ENCODE measurements at places on chromosomes 2 and 18.

DNA sequence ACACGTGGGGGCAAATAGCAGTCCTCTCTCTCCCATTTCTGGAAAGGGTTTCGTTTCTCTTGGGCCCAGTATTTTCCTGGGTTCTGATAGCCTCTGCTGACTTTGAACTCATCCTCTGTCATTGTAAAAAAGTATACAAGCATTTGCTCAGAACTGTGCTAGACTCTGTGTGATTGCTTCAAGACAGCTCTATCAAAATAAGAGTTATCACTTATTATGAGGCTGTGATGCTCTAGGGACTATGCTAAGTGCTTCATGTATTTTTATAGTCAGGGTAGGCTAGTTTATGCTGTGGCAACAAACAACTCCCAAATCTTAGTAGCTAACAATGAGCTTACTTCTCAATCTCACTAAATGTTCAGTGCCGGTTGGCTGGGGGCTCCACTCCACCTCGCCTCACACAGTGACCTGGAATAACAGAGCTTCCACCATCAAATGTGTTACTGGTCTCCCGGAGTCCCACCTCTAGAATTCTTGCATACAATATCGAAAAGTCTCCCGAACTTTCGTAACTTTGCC, 110.8 kb upstream of the CDC42EP3 start:
- no peak for DNase-seq

GRCh38 chr2:104901037-104901881, 47.3 kb downstream of the POU3F3 start:
- DNase-seq = no peak

DNA sequence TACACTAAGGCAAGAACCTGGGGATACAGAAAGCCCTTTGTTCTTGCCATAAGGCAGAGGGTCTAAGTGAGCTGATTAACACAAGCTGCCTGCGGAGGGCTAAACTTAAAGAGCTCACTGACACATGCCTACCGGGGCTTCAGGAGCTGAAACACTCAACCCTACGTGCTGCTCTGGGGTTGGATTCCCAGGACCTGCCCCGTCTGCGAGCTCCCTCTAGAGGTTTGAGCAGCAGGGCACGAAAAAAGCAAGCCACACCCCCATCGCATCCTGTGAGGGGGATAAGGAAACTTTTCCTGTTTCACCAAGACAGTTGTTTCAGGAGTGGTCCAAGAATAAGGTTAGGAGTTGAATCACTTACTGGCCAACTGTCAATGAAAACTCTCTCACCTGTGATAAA, 562.1 kb downstream of the TMX3 start:
- peak; percentile 79 for DNase-seq

DNA sequence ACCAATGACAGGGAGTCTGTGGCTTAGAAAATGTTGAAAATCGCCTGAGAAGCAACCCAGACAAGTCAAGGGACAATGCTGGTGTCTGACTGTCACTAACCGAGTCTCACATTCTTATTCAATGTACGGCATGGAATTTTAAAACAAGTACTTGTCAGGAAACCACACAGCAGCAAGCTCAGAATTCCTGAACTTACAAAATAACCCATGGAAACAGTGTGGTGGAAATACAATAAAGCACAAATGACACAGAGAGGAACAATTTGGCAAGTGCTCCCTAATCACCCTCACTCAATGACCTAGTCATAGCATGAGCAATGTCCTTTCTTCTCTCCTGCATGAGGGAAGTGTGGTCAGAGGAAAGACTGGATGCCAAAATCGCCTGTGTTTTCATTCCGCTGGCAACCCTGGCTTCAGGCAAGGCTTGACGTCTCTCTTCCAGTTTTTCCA, 154.0 kb downstream of the SATB2 start:
- no peak for DNase-seq

DNA sequence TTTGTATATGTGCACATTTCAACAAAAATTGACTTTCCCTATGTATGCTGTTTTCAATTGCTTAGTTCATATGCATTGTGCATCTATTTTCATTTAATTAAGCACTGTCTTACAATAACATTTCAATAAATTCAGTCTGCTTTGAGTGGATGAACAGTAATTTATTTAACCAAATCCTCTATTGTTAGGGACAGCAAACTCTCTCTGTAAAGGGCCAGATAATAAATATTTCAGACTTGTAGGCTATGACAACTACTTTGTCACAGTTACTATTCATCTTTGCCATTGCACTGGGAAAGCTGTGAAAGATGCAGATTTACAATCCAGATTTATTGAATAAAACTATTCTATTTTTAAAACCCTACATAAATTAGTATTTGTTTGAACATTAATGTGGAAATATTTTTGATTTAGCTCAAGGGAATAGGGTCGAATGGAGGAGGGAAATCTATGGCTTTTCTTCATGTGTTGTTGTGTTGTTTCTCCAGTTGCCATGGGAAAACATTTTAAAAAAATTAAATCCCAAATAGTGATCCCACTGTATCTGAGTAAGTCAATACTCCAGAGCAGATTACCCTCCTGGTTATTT, 14.2 kb upstream of the RAB27B start:
- no peak for DNase-seq

DNA sequence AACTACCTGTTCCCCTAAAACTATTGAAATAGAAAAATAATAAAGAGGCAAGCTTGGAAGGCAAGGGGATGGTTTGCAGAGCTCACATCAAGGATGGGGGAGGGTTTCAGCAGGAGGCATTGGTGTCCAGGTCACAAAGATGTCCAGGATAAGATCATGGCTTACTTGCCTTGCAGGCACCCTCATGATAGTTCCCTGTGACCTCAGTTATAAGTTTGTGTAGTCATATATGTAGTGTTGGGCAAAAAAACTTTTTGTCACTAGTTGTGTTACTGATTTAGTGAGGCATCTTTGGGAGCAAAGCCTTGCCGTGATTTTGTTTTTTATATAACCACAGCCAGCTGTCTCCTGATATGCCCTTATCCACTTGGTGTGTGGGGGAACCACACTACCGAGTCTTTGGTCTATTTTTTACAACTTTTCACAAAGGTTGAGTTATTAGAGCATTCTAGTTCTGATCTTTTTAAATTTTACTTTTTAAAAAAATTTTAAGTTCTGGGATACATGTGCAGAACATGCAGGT, 53.3 kb downstream of the IL1R2 start:
- DNase-seq = no peak

DNA sequence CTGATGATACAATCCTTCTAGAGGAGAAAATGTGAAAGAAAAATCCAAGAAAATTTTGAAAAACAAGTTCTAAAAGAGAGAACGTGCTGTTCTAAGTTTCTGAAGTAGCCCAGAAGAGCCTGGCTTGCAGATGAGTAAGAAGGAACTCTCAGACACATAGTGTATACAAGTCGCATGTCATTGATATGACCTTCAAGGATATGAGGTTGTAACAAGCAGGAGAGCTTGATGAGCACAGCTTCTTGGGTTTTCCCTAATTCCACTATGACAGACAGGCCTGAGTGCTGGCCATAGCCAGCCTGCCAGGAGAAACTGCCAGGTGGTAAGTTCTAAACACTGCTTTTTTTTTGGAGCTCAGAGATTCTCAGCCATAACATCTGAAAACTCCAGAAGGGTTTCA, 235.7 kb upstream of the SIX2 start:
- no peak for DNase-seq

- DNase-seq = peak; percentile 35
Measured at GRCh38 chr18:60975420-60975819, 357.8 kb upstream of the CDH20 start.

DNA sequence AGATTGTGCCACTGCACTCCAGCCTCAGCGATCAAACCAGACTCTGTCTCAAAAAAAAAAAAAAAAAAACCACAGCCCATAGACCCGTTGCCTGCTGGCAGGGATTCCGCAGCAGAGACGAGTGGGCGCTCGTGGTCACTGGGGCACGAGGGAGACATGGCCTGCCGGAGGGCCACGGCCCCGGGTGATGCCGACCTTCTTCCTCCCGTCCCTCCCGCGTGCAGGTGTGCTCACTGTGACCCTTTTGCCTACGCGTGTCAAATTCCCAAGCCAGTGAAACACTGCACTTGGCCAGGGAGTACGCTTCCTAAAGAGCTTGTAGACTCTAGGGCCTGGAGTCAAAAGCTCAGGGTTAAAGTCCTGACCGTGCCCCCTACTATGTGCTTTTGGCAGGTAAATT, 397.6 kb upstream of the MYT1L start:
- no peak for DNase-seq

DNA sequence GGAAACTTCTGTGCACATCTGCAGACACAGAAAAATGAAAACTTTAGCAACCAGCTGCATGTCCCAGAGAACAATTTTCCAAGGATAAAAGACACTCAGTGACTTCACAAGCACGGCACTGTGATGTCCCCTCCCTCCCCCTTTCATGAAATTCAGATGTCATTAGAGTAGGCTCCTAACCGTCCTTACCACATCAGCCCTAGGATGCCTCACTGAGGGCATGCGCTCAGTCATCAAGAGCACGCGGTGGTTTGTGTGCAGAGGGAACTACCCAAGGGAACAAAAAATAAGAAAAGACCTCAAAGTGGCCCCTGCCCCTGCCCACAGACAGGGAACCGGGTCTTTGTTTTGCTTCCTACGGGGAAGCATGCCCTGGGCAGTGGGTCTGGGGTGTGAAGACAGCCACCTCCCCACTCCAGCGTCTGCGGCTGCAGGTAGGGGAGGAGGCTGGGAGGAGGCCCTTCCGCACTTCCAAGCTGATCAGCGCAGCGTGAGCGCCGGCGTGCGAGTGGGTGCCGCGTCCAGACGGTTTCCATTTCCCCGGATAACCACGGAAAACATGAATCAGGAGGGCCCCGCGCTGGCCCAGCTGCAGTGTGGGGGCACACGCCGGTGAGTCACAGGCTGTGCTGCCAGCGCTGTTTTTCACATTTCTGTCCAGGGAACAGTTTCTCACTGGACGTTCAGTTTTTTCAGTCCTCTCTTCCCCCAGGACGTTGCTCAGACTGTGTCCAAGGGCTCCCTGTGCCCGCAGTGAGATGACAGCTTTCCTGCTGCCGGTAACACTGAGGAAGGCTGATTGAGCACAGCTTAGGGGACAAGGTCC, 70.6 kb downstream of the COPS8 start:
- no peak for DNase-seq

DNA sequence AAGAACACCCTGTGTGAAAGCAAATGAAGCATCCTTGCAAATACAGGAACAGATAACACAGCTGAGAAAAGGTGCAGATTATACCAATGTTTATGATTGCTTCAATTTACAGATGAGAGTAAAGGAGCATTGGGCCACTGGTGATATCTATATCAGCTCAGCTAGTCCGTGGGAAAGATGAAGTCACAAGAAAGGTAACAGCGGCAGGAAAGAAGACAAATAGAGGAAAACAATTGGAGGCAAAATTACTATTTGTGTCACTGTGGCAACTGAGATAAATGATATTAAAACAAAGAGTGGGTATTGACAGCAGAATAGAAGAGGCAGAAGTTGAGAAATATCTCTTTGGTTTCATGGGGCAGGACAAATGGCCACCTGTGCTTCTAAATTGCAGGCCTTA, 121.2 kb upstream of the CAVIN2 start:
- DNase-seq = no peak

- DNase-seq = no peak
Measured at GRCh38 chr2:234271338-234271737, 220.8 kb downstream of the SPP2 start.

GRCh38 chr2:97957432-97958183, 38.1 kb downstream of the TMEM131 start:
- DNase-seq = no peak

GRCh38 chr2:175855236-175855635, 146.8 kb downstream of the LNPK start:
- DNase-seq = no peak

- no peak for DNase-seq
Measured at GRCh38 chr2:58895857-58896256, 654.7 kb upstream of the FANCL start.

DNA sequence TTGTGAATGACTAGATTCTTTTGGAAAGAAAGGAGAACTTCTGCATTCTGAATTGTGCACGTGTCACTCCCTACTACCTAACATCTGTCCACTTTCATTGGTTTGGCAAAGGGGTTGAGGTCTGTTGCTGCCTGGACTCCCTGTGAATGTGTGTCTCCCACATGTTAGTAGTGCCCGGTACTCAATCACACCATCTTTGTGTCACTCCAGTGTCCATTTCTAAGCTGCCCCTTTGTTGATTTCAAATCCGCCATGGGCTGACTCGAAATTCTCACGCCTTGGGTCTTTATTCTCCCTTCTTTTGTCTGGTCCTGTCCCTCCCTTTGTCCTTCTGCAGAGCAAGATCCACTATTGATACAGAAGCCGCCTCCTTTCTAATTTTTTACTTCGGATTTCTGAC, 7.5 kb downstream of the DPYSL5 start:
- no peak for DNase-seq

- DNase-seq = no peak
Measured at GRCh38 chr2:205835923-205836322, 153.6 kb downstream of the NRP2 start.

DNA sequence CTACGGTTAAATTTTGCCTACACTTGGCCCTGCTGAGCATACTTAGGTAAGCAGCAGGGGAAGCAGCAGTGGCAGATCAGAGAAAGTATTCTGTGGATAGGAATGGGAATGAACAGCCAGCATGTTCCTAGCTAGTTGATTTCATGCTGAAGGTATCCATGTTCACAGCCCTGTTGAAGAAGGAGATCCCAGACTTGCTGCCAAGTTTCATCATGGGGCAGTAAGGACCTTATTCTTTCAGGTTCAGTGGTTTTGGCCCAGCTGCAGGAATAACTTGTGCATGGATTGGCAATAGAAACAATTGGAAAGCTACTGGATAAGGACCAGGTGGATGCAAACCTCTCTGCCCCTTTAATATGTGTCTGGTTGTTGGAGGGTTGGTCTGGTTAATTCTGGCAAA, 98.2 kb upstream of the TMEM178A start:
- DNase-seq = no peak

GRCh38 chr2:223884399-223884798, 47.0 kb upstream of the AP1S3 start:
- DNase-seq = no peak

DNA sequence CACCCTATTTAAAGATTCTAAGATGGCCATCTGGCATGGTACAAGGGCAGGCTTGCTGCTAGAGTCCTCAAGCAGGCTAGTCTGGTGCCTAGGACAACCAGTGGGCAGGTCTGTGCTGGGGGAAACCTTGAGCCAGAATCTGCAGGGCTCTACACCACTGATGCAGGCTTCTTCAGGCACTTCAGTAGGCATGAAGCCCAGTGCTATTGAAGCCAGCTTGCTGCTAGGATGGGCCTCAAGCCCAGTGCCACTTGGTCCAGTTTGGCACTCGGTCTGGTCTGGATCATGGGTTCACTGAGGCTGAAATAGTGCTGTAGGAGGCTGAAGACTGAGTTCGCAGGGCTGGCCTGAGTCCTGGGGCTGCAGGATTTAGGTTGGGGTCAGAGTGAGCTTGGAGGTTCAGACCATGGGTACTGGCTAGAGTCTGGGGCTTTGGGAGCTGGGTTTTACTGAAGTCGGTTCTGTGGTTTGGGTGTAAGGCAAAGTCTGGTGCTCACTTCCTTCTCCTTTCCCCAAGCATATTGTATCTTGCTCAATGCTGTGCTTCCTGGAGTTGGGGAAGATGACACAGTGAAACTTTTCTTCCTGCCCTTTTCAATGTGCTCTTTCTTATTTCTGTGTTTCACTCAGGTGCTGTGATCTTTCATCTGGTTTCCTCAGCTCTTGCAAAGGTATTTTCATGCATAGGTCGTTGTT, 41.2 kb downstream of the SP100 start:
- no peak for DNase-seq

Measured in H9 (cell line).